ENCODE measurements at places on chromosomes 7 and 10.

GRCh38 chr7:155871211-155871610, 58.9 kb upstream of the SHH start:
- DNase-seq: no peak

DNA sequence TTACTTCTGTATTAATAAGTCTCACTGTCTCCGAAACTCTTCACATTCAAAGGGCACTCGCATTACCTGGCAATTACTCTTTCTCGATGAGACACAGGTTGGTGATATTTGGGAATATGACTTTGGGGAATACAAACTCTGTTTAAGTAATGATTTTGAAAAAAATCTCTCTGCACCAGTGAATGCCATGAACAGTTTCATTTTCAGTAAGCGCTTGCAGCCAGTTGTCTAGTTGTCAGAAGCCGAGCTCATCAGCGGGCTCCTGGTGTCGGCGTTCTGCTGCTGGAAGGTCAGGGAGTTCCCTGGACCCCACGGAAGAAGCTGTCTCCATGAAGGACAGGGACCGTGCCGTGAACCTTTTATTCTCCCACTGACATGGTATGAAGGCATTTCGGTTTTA, 57.7 kb downstream of the PTPRE start:
- DNase-seq: no peak

DNA sequence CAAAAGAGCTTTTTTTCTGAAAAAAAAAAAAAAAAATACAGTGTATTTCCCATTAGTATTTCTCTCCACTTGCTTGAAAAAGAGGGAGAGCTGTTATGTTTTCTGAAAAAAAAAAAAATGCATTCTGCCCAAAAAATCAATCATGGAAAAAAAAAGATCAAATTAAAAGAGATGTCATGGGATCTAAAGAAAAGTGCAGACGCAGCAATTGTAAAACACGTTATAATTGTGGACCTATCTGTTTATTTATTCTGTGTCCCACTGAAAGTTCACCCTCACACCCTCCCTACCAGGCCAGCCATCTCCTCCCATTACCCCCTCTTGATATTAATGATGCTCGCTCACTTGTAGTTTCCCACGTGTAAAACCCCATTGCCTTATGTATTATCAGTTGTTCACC, 674.0 kb upstream of the C7orf33 start:
- no peak for DNase-seq

GRCh38 chr7:82438521-82438920, 5.1 kb downstream of the CACNA2D1 start:
- DNase-seq: no peak

- DNase-seq: no peak
Observed at GRCh38 chr10:113273181-113274163, 279.4 kb upstream of the HABP2 start.

DNA sequence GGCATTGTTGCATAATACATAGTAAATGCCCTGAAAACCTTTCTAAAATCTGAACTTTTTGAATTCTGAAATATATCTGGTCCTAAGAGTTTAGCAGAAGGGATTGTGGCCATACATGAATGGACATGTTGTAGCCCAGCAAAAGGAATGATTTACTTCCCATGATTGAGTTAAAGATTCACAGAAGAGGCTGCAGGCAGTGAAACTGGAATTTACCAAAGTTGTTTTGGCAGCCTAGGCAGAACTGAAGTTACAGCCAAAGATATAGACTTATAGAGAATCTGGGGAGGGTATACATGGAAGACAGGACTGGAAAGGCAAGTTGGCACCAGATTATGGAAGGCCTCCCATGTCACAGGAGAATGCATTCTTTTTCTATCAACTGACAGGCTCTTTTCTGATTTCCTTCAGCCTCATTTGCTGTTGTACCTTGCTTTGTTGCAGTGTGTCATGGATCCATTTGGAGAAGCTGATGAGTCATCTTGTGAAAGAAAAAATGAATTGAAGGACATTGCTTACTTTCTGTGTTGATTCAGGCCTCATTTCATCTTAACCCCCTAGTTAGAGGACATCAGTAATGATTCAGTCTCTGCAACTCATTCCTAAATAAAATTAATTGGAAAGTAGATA, 356.2 kb upstream of the LRGUK start:
- no peak for DNase-seq

GRCh38 chr7:148584154-148584827, 6.3 kb upstream of the C7orf33 start:
- no peak for DNase-seq

All from fibroblast of skin of left biceps (primary cell).